ENCODE measurements at places on chromosomes 2 and 18.

DNA sequence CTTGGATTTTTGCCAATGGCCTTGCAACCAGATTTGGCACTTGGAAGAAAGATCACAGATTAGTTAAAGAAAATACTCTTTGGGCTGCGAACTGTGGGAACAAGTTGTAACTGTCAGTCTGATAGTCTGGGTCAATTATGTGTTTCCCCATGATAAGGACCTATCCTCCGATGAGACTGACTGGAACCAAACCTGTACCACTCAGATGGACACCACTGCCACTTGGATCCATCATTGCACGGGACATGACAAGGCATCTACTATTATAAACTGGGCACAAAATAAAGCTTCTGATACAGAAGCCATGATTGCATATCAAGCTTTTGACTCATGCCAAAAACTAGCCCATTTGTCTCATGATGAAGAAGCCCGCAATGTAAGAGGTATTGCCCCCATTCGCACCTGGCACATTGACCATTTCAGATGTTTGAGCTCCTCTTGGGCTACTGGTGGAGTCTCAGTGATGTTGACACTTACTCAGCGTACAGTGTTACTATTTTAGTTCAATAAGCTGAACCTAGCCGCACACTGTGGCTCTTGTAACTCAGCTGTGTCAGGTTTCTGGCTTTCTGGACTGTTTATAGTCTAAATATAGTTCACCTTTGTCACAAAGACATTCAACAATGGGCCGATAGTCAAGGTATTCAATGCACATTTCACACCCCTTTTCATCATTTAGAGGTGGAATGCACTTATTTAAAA lies 179.8 kb upstream of the RBBP8 start:
- DNase-seq = no peak

DNA sequence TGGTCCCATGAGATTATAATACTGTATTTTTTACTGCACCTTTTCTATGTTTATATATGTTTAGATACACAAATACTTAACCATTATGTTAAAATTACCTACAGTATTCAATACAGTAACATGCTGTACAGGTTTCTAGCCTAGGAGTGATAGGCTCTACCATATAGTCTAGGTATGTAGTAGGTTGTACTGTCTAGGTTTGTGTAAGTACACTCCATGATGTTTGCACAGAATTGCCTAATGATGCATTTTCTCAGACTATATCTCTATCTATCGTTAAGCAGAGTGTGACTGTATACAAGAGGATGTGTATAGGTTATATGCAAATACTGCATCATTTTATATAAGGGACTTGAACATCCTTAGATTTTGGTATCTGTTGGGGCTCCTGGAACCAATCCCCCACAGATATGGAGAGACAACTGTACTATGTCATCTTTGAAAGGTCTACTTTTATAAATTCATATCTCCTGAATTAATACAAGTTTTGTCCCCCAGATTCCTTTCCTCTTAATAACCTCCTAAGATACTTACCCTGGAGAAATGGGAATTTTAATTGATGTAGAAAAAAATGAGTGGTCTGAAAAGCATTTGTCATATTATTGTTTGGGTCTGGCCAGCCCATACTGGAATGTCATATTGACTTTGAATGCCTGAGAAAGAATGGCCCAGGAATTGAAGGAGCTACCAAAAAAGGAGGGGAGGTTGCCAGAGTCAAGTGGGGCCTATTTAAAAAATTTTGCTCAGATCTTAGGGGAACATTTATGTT lies 36.6 kb downstream of the EHBP1 start:
- no peak for DNase-seq

GRCh38 chr18:61360404-61361383 lies 27.5 kb downstream of the CDH20 start:
- DNase-seq = no peak

GRCh38 chr2:62296034-62296831 lies 100.3 kb downstream of the B3GNT2 start:
- no peak for DNase-seq

DNA sequence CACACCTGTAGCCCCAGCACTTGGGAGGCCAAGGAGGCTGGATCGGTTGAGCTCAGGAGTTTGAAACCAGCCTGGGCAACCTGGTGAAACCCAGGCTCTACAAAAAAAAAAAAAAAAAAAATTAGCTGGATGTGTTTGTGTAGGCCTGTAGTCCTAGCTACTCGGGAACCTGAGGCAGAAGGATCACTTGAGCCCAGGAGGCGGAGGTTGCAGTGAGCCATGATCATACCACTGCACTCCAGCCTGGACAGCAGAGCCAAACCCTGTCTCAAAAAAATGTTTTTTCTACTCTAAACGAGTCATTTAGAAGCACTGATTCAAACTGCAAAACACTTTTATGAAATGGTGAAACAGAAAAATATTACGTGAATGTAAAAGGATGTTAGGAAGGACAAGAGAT lies 69.1 kb upstream of the SLC39A10 start:
- DNase-seq = no peak

GRCh38 chr2:9613291-9613690 lies 17.5 kb downstream of the YWHAQ start:
- DNase-seq = no peak

DNA sequence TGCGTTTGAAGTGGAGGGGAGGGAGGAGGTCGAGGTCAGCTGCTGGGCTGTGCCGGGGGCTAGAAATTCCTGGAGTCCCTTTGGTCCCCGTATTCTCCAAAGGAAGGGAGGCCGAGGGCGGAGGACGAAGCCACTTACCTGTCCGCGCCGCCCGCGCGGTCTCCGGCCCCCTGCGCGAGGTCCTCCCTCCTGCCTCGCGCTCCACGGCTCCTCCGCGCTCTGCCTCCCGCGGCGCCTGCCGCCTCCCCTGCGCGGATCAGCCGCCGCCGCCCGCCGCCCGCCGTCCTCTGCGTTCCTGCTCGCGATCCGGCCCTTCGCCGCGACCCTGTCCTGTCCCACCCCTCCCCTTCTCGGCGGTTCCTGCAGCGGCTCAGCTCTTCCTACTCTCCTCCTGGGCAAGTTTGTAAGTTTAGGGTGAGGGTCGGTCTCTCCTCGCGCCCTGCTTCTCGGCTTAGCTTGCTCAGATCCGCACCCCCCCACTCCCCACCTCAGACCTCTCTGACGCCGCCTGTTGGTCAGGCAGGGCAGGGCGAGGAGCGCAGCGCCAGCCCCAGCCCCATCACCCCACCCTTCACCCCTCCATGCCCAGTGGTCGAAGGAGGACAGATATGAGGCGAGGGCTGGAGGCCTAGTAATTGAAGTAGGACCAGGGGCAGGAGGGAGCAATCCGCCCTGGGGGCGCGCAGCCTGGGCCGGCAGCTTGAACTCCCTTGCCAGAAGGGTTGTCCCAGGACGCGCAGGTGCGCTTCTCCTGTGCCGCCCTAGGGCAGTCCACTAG lies 9.7 kb upstream of the SKOR2 start:
- DNase-seq = no peak

GRCh38 chr2:180829261-180829660 lies 151.1 kb upstream of the UBE2E3 start:
- no peak for DNase-seq

DNA sequence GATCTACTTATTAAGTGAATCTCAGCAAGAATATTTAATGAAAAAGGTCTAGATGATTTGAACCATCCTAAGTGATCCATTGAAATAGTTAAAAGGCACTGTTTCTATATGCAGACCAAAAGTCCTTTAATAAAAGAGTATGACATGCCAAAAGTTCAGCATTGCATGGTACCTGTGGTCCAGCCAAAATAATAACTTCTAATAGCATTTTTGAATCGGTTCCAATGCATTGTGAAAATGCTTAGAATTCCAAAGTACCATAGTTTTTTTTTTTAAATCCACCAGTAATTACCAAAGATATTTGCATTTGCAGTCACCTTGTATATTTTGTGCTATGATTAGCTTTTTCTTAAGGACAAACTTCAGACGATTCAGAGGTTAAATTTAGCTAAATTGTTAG lies 79.9 kb downstream of the NYAP2 start:
- no peak for DNase-seq

- no peak for DNase-seq
These were observed 104.2 kb downstream of the TMEM18 start for GRCh38 chr2:573025-573424.

GRCh38 chr2:240505910-240506309 lies 51.9 kb downstream of the ANKMY1 start:
- no peak for DNase-seq

DNA sequence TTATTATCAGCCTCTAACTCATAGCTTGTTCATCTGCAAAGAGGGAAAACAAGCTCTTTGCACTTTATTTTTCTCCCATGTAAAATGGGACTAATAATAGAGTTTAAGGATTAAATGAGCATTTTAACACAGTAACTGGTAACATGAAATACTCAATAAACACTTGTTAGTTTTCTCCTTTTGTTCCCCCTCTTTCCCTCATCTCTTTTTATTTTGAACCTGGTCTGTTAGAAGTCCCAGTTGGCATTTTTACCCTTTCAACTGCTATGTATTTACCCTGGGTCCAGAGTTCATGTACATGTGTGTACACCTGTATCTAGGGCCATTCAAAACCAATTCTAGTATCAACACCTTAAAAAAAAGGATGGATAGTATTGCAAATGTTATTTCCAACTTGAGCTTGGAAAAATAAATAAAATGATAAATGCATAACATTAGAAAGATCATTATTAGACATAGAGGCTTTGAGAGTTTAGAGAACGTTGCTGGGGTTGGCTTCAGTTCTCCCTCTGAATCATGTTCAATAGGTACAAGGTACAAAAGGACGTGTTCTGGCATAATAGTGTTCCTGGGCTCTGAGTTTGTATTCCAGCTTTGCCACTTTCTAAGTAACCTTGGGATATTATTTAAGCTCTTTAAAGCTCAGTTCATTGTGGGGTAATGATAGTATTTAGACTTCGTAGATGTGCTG lies 5.2 kb upstream of the VPS54 start:
- DNase-seq = no peak

DNA sequence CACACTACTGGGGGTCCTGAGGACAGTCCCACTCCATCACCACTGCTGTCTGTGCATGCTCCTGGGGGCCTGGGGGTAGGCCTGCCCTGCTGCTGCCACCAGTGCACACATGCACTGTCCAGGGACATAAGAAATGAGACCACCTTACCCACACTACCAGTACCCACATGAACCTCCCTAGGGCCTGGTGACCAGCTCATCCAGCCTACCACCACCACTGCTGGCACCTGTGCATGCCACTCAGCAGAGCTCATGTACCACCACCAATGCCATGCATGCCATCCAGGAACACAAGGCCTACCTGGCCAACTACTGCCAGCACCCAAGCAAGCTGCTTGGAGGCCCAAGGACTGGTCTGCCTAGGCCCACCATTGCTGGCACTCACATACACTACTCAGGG lies 112.8 kb downstream of the BARD1 start:
- DNase-seq = no peak

- DNase-seq = no peak
These were observed 847.6 kb upstream of the CELF4 start for GRCh38 chr18:38413193-38413592.

DNA sequence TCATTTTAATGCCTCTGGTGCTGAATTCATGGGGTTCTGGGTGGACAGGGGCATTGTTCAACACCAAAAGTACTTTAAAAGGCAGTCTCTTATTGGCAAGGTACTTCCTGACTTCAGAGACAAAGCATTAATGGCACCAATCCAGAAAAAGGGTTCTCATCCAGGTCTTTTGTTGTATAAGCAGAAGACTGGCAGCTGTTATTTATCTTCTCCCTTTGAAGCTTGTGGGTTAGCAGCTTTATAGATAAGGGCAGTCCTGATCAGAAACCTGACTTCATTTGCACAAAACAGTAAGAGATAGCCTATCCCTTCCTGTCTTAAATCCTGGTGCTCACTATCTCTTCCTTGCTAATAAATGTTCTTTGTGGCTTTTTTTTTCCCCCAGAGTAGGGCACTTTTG lies 68.8 kb downstream of the VPS54 start:
- no peak for DNase-seq

Data from thoracic aorta (tissue), 2 donors.